ENCODE measurements at places on chromosomes 11 and 22.
A peak's percentile ranks its signal among the peaks of the same experiment; 100 is the strongest.

- no peak for DNase-seq
Measured at GRCh38 chr11:22780952-22781593, 48.5 kb downstream of the SVIP start.

GRCh38 chr11:95279921-95280868 is 49.2 kb upstream of the SESN3 start:
- no peak for DNase-seq

DNA sequence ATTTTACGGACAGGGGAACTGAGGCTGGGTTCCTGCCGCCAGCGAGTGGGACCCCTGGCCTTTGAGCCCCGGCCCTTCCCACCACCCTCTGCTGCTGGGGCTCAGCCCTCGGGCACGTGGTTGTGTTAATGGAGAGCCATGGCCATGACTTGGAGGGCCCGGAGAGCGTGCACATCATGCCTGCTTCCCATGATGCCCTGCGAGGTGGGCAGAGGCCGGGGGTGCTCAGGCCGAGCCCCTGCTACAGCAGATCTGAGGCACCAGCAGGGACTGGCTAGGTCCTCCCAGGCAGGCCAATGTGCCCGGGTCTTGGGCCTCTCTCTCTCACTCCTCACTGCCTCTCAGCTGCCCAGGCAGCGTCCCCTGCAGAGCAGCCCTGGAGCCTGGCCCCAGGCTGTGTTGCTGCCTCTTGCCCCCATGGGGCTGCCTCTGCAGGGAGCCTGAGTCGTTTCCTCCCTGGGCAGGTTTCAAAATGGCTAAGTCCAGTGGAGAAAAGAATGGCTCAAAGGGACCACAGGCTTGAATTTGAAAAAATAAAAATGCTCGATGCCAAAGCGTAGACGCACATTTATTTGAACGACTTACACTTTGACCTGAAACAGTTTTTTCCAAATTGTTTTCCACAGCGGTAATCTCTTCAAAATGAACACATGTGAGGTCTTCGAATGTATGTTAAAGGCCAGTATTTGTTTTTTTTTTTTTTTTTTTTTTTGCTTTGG is 72.6 kb upstream of the CLDN5 start:
- no peak for DNase-seq

DNA sequence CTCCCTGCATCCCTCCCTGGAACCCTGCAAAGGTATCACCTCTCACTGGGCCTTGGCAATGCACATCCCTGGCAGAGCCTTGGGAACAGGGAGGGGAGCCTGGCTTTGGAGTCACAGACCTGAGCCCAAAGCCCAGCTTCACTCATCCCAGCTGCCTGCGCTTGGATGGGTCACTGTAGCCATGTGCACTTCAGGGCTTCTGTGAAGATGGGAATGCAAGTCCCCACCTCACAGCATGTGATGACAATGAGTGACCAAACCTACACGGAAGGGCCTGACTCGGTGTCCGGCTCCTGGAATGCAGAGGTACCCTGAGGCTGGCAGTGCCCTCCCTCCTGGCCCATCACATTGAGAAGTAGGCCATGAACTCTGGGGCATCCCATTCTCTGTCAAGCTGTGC is 22.8 kb upstream of the BAIAP2L2 start:
- DNase-seq, result no peak

DNA sequence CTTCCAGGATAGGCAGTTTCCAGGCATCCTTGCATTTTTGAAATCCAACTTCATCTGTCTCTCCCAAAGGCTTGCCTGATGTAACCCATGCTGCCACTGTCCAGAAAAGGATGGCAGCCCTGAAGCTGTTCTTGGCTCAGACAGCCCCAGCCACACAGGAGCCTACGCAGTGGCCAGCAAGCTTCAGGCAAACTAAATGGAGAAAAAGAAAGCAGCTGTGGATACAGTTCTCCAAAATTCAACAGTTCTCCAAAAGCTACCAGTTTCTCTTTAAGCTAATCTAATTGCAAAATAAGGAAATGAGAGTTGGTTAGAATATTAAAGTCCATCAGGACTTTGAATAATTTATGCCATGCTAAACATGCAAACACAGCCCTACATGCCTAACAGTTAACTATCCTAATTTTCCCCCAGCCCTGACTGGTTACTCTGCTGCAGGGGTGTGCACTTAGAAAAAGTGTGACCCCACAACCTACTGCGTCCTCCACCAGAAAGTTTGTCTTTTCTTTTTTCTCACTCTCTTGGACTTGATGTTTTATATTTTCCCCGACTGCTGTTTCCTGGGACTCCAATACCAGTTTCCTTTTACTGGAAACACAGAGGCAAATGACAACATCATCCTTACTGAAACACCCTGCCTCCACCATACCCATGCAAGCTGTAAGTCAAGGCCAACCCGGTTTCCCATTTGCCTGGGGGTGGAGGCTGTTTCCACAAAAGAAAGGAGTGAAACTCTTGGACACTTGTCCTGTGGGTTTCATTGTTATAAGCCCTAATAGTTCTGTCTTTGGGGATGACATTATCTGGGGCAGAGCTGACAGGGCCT is 69.1 kb upstream of the OR5AN1 start:
- DNase-seq, result no peak

GRCh38 chr11:79052544-79052943 is 388.3 kb downstream of the TENM4 start:
- DNase-seq, result no peak

- no peak for DNase-seq
Measured at GRCh38 chr22:20761536-20761935, 12.4 kb upstream of the SERPIND1 start.

DNA sequence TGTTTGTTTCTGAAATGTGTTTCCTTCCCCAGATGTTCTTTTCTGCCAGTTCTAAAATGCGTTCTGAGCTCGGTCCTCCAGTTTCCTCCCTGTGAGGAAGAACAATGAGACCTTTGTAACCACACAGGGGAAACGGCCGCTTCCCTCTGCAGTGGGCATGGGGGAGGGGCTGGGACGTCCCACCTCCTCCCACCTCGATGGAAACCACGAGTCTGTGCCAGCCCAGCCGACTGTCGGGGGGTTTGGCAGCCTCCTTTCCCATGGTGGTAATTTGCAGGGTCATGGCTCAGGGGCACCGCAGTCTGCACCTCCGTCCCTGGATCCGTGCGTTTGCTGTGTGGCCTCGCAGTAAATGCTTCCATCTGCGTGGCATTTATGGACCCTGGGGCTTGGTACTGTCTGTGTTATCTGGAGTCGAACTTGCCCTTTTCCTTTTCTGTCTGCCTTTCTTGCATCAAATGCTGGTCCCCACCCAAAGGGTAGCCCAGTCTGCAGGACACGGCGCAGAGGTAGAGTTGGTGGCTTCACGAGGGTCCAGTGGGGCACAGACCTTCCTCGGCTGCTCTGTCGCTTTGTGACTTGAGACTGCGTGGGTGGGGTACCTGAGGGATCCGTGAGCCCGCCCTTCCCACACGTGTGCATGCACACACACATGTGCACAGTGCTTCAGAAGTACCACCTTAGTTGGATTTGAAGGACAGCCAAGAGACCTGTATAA is 16.1 kb downstream of the LRP5 start:
- peak; percentile 43 for DNase-seq

- no peak for DNase-seq
Measured at GRCh38 chr11:34836958-34837856, 79.0 kb downstream of the APIP start.

DNA sequence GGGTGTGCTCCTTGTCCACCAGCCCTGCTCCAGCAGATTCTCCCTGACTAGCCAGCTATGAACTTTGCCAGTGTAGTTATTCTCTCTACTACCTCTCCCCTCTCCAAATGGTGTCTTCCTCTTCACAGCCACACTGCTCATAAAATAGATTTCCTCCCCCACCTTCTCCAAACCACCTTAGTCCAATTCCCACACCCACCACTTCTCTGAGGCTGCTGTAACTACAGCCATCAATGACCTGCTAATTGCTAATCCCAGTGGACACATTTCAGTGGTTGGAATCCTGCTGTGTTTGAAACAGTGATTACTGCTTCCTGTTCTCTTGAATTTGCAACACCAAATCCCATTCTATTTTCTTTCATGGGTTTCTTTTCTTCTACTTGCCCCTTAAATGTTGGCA is 23.4 kb downstream of the SYT9 start:
- DNase-seq, result no peak

DNA sequence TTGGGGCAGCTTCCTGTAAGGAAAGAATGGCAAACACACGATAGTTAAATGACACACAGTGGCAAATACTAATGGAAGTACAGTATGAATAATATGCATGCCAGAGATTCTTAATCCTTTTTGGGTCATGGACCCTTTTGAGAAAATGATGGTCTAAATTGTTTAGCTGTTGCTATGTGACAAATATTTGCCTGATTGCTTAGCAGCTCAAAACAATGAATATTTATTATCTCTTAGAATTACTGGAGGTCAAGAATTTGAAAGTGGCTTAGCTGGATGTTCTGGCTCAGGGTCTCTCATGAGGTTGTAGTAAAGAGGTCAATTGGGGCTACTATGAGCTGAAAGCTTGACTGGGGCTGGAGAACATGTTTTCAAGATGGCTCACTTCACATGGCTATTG is 69.7 kb downstream of the FANCF start:
- DNase-seq, result no peak

DNA sequence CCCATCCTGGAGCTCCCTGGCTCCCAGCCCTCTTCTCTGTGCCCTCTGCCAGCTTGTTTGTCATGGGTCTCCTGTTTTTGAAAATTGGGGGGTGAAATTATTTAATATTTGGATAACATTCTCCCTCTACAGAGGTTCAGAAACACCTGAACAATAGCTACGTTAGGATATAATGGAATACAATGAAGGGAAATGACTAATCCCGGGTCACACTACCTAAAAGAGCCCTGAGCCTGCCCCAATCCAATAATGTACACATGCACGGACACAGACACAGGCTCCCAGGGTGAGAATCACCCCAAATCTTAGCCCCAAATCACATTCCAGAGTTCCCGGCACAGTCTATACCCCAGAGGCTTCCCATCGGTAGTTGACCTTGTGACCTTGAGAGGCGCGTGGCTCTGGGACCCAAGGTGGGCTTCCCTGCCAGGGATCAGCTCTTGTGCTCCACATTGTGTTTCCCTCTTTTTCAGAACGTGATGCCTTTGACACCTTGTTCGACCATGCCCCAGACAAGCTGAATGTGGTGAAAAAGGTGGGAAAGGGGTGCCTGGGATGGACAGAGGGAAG is 135.5 kb downstream of the PARVA start:
- no peak for DNase-seq
